ENCODE measurements at places on chromosomes 1 and 21.
A peak's percentile ranks its signal among the peaks of the same experiment; 100 is the strongest.

DNA sequence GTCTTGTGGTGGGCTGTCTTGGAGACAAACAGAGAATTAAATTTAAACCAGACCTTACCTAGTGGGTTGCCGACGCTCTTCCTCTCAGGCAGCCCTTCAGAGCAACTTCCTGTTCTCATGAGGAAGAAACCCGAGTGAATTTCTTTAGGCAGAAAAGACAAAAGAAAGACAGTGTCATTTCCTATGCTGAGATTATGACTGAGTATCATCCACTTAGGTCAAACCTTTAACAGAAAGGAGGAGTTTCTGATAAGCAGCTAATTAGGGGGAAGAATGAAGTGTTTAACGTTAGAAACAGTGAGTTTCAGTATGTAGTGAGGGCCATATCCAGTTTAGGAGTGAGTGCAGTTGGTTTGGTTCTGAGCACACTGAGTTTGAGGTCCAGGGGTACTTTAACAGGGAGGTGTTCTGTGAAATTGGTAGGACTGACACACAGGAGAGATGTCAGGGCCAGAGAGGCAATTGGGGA, 38.7 kb downstream of the FASLG start:
- peak; percentile 30 for DNase-seq

DNA sequence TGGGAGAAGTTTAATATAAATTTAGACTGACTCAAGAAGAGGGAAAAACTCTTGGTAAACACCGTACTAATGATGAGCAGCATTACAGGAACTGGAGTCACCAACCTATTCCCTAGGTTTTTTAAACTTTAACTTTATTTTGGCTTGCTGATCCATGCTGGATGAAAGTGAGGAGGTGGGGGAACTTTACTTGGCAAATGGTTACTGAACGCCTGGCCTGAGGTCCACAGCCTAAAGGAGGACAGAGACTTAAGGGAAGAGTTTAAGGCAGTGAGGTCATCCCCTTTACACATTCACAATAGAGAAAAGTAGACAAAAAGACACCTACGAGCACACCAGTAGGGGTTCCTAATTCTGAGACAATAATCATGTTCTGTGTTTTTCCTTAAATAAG, 25.6 kb upstream of the A3GALT2 start:
- DNase-seq, result no peak

GRCh38 chr21:44934276-44934675, 5.6 kb upstream of the SLX9 start:
- no peak for DNase-seq

GRCh38 chr1:210437781-210438180, 109.1 kb downstream of the HHAT start:
- DNase-seq, result no peak

- DNase-seq, result no peak
Observed at GRCh38 chr1:21541835-21542234, 32.6 kb downstream of the ALPL start.

- DNase-seq, result no peak
Observed at GRCh38 chr1:201575912-201576311, 37.0 kb downstream of the NAV1 start.

GRCh38 chr1:91278754-91279153, 125.9 kb downstream of the HFM1 start:
- no peak for DNase-seq

GRCh38 chr1:62012836-62013235, 181.8 kb upstream of the L1TD1 start:
- no peak for DNase-seq

- no peak for DNase-seq
Observed at GRCh38 chr1:200684015-200684414, 14.3 kb upstream of the DDX59 start.

- no peak for DNase-seq
Observed at GRCh38 chr1:223343692-223344091, 20.3 kb downstream of the SUSD4 start.

- DNase-seq, result no peak
Observed at GRCh38 chr21:26925122-26925521, 41.8 kb downstream of the ADAMTS5 start.

DNA sequence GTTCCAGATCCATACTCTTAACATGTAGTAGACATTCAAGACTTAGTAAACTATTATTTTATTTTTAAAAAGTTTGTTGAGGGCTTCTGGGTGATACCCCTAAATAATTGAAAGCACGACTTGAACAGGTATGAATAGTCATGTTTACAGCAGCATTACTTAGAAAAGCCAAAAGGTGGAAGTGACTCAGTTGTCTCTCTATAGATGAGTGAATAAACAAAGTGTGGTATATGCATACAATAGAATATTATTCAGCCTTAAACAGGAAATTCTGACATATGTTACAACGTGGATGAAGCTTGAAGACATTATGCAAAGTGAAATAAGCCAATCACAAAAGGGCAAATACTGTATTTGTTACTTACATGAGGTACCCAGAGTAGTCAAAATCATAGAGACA, 26.5 kb downstream of the TSNAX start:
- DNase-seq, result no peak

DNA sequence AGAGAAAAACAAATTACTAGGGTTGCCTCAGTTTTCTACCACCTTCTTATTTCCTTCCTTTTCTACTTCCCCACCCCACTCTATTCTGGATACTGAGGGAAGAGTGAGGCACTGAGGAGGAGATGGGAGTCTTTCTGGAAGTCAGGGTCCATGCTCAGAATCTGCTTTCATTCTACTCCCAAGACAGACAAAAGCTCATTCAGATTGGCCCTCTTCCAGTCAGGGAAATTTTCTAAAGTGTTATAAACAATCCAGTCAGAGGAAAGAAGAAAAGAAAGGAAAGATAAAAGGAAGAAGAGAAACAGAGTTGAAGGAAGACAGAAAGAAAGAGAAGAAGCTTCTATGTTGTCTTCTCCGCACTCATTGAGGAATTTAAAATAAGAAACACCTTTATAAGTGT, 228.6 kb downstream of the COP1 start:
- DNase-seq, result no peak

GRCh38 chr1:25629836-25630235, 13.2 kb downstream of the MAN1C1 start:
- DNase-seq, result no peak

- no peak for DNase-seq
Observed at GRCh38 chr1:16014509-16015482, 3.0 kb downstream of the HSPB7 start.

DNA sequence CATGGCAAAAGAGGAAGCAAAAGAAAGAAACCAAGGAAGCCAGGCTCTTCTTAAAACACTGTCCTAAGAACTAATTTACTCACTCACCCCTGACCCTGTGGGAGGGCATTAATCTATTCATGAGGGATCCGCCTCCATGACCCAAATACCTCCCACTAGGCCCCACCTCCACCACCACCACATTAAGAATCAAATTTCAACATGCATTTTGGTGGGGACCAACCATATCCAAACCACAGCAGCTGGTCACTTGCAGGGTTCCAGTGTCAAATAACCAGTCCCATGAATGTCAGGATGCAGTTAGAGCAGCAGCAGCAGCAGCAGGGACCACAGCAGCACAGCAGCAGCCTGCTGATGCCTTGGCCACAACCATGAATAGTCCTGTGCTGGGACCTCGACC, 83.8 kb downstream of the ZC3H11B start:
- no peak for DNase-seq

- DNase-seq, result no peak
Observed at GRCh38 chr1:64043976-64044375, 159.4 kb upstream of the UBE2U start.

- no peak for DNase-seq
Observed at GRCh38 chr1:15571266-15571665, 13.6 kb downstream of the AGMAT start.

DNA sequence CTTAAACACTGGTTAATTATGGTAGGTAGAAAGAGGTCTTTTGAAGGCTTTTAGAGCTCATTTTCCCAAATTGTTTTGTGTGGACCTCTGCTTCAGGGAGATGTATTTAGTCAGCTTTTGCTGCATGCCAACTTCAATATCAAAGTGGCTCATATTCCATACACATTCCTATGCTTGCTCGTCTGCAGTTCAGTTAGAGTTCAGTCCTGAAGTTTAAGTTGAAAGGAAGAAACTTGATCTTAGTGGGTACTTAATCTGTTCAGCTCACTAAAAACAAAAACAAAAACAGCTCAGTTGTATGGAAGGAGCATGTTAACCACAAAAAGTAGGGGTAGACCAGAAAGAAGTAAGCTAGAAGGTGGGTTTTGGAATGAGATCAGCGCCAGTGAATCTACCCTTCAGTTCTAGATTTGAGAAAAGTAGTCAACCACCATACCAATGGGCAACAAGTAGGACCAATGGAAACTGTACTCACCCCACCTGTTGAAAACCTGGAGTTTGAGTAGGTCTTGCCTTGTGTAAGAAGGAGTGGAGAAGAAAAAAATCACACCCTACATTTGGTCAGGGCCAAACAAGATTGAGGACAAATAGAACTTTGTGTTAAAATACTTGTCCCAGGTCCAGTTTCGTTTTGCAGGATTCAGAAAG, 58.0 kb downstream of the LEPR start:
- no peak for DNase-seq

DNA sequence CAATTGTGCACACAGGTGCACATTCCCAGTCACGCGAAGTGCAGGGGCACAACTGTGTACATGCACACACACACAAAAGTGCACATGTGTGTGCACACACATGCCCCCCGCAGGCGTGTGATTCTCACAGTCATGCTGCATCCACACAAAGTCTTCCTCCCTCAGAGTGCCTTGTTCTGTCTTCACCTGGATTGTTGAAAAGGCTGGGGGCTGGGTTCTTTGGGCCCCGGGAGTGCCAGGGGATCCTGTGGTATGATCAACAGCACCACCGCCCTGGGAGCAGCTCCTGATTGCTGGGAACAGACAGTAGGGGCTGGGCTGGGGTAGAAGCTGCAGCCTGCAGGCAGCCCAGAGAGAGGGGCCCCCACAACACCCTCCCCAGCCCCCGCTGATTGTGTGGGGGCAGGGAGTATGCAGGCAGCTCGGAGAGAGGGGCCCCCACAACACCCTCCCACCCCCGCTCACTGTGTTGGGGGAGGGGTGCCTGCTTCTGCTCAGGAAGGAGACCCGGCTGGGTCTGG, 3.4 kb downstream of the COL18A1 start:
- DNase-seq, result no peak

DNA sequence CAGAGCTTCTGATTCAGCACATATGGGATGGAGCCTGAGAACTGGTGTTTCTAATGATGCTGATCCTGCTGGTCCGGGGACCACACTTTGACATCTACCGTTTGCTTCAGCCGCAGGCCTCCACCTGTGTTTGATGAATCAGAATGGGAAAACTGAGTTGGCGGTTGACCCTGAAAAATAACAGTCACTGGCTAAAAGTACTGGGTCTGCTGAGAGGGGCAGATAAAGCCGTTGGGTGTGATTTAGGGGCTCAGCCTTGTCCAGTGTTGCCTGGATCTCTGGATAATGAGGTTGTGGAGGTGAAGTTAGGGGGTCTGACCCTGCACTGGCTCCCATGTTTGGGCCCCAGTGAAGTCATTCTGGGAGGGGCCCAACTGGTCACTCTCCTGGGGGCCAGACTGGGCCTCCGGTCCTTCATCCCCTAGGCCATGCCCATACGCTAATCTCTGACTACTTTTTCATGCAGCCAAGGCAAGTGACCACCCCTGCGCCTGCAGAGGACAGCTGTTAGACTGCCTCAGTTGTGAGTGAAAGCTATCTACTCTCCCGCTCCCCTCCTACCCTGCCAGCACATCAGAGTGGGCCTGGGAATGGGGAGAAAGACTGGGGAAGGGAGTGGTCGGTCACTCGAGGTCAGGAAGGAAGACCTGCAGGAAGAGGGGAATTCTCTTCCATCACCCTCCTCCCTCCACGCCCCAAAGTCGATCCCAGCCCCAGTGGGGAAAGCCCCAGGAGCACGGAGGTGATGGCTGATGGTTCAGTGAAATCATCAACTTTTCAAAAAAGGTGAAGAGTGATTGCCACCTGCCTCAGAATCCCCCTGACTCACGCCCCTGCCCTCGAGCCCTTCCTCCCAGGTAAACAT, 27.7 kb downstream of the VASH2 start:
- DNase-seq, result no peak

- DNase-seq, result no peak
Observed at GRCh38 chr1:54803761-54804470, 2.8 kb upstream of the TTC22 start.

DNA sequence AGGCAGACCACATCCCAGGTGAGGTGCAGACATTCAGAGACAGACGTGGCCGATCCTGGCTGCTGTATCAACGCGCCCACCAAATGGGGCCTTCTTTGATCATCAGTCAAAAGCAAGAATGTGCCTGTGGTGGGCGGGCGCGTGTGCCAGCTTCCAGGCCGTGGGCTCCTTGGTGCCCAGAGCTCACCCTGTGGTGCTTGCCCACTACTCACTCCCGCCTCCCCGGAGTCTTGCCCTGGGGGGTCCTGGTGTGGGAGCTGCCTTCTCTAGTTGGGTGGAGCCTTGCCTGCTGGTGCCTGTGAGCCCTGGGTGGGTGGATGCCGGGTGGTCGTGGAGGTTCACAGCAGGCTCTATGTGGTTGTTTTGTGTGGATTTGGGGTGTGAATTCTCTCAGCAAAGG, 70.6 kb downstream of the SKI start:
- no peak for DNase-seq

- no peak for DNase-seq
Observed at GRCh38 chr1:196088541-196088940, 519.7 kb downstream of the KCNT2 start.

DNA sequence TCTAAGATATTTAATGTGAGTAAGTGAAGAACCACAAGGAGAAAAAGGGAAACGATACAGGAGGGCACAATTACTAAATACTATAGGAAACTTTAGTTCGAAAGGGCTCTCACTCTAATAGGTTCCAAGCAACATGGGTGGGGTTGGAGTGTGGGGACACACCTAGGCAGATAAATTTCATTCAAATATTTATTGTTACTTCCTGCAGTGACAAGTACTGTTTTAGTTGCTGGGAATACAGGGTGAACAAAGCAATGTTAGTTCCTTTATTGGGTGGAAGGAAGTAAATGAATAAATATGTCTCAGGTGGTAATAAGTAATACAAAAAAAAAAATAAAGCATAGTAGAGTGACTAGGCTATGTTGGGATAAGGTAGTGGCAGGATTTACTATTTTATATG, 73.2 kb upstream of the B3GALT2 start:
- no peak for DNase-seq

DNA sequence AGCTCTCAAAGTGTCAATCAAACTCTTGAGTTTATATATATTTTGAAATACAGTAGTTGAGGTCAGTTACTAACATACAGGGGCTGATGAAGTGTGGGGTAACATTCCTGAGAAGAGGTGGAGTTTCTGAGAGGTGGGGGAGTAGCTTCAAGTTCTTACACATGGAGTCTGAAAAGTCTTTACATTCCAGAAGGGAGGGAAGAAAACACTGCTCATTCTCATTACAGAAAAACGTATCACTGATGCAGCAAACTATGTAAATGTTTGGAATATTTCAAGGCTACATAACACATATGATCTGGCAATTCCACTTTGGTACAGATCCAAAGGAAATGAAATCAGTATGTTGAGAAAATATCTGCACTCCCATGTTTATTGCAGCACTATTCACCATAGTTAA, 1065.8 kb upstream of the B3GALT2 start:
- DNase-seq, result no peak

Data from naive B cell (primary cell).